ENCODE measurements at places on chromosomes 7 and 10.

DNA sequence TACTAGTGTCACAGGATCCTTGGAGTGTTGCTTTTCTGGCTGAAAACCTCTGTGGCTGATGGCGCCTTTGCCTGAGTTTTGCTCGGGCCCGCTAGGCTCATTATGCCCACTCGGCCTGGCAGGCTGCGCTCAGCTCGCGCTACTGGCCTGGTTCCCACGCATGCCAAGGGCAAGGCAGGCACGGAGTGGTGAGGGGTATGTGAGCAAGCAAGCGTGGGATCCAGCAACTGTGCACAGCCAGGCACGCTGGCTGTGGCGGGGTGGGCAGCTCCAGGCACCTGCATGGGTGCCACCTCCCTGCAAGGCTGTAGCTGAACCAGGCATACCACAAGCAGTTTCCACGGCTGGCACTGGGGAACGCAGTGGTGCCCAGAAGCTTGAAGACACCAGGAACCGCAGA lies 562.6 kb downstream of the GRM8 start:
- no peak for DNase-seq

DNA sequence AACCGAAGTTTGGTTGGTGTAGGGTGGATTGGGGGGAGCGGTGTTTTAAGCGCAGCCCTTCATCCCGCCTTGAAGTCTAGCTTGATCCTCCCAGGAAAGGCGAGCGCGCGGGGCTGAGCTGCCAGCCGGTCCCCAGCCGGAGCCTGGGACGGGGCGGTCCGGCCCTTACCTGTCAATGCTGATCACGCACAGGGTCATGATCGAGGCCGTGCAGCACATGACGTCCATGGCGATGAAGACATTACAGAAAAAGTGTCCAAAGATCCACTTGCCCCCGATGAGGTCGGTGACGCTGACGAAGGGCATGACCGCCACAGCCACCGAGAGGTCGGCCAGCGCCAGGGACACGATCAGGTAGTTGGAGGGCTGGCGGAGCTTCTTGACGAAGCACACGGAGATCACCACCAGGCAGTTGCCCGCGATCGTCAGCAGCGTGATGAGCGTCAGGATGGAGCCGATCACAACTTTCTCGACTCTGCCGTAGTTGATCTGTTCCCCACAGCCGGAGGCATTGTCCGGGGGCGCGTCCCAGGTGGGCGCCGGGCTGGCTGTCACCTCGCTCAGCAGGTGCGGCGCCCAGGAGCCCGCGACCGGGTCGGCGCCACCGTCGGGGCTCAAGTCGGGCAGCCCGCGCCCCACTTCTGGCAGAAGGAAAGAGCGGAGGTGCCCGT lies 740 bp downstream of the HTR7 start:
- no peak for DNase-seq

- no peak for DNase-seq
Observed at GRCh38 chr10:105986486-105986885, 1178.0 kb downstream of the SORCS1 start.

GRCh38 chr10:126972635-126973414 lies 67.6 kb downstream of the DOCK1 start:
- no peak for DNase-seq

DNA sequence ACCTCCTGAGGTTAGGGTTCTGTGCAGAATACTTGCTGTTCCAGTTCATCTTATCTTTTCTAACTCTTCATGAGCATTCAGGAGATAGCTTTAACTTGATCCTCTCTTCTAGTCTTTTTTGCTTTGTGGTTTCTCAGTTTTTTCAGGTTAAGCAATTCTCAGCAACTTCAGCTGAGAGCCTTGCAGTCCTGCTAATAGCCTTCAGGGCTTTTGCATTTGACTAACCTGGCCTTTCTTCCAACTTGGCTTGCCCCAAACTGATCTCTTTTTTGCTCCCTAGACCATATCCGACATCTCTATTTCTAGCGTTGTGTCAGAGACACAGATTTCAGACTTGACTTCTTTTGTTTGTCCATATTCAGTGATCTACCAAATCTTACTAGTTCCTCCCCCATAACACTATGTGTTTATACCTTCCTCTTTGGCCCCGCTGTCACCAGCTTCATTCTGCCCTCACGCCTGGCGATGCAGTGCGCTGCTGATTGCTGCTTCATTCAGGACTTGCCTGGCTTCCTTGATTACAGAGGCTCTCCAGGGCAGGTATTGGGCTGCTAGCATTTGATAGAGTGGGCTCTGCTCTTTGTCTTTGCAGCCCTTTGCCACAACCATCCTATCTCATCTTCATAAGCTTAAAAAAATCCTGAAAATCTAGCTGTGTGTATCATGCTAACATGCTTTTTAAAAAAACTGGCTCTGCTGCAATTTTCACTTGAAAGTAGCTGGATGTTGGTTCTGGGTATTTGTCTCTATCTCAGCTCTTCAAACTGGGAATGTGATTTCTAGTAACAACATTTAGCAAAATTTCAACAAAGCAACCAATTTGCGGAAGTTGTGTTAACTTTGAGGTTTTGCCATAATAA lies 9.6 kb downstream of the CUL1 start:
- DNase-seq = no peak

- DNase-seq = no peak
Observed at GRCh38 chr7:29458933-29459332, 104.7 kb upstream of the PRR15 start.

- DNase-seq = no peak
Observed at GRCh38 chr10:78808286-78808685, 260.5 kb upstream of the ZMIZ1 start.

GRCh38 chr10:5583525-5584175 lies 58.9 kb downstream of the CALML3 start:
- DNase-seq = no peak

DNA sequence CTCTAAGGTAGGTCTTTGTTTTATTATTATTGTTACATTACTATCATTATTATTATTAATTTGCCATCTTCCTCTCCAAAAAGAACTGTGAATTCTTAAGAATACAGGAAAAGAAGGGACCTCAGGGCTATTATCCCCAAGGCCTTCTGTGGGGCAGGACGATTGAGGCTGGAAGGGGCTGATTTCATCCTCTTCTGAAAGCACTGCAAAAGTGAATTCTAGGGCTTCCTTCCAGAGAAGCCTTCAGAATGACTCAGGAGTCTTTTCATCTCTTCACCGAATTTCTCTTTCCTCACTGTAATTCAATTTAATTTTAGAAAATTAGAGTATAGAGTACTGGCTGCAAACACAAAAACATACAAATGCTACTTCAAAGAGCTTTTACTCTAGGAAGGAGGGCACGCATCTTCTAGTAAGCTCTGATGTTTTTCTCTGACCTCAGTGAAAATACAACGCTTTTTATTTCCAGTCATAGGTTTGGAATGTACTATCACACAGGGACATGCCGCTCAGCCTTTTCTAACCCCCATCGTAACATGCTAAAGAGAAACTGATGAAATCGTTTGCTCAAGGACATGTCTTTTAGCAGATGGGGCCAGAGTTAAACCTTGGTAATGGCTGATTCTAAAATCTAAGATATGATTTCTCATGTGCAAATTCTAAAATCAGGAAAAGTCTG lies 280.2 kb upstream of the PITRM1 start:
- DNase-seq = no peak

- no peak for DNase-seq
Observed at GRCh38 chr7:107659666-107660065, 962 bp upstream of the SLC26A4 start.

GRCh38 chr7:7639847-7640220 lies 718 bp upstream of the UMAD1 start:
- no peak for DNase-seq

GRCh38 chr10:110488940-110489339 lies 8.8 kb upstream of the DUSP5 start:
- DNase-seq = no peak

DNA sequence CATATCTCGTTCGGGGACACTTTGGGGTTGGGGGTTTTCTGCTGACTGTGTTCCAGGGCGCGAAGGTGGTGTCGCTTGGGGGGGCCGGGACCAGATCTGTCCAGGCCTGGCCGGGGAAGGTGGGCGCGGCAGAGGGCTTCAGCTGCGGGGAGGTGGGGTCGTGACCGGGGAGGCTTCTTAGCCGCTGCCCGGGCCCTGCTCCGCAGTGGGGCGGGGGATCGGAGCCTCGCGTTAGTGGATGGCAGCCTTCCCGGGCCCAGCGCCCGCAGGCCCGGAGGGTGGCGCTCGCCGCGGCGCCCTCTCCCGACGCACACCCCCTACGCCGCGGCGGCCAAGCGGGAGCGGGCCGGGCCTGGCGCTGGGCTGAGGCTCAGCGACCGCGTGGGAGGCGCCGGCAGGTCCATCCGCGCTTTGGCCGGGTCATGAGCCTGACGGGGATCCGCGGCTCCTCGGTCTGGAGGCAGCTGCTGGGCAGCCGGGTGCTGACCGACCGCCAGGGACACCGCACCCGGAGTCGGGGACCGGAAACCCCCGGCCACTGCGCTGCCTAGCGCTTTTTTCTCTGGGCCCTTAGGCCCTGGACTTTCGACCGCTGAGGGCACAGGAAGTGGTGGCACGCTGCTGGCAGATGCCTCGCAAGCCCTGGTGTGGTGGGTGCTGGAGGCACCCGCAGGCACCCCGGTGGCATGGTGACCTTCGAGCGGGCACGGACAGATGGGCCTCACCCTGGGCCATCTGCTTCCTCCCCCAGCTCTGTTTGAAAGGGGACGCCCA lies 1.2 kb downstream of the AGAP3 start:
- DNase-seq = no peak

DNA sequence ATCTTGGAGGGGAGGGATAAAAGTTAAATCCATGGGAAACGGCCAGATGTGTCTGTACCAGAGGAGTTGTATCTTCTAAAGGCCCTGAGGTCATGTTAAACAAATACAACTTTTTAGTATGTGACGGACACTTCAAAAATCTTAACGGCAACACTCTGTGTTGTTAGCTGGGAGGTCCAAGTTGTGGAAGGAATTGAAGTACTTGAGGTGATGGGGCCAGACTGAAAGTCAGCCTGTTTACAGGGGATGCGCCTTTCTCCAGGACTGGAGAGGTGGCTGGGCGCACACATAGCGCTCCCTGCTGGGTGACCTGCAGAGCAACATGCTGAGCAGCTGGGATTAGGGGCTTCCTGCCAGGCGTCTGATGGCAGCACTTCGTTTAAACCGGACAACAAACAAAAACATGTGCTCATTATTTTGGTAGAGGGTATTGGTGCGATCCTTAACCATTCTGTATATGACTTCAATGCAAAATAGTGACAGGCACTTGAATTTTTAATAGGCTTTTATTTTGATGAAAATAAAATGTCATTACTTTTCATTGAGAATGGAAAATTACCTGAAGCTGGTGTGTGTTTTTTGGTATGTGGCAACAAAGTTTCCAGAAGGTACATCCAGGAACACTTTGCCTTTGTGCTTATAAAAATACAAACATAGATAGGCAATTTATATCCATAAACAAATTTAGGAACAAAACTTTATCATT lies 198.2 kb downstream of the MLLT10 start:
- DNase-seq = no peak

DNA sequence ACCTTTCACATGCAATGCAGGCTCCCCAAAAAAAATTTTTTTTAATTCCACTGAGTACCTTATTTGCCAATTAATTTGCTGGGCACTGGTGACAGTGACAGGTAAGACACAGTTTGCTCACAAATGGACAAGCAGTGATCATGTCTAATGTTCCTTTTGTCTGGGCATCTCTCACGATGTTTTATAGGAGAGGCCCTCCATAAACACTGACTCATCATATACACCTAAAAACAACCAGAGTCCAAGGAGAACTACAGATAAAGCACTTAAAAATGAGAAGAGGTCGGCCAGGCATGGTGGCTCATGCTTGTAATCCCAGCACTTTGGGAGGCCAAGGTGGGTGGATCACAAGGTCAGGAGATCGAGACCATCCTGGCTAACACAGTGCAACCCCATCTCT lies 105.1 kb downstream of the ATE1 start:
- no peak for DNase-seq

DNA sequence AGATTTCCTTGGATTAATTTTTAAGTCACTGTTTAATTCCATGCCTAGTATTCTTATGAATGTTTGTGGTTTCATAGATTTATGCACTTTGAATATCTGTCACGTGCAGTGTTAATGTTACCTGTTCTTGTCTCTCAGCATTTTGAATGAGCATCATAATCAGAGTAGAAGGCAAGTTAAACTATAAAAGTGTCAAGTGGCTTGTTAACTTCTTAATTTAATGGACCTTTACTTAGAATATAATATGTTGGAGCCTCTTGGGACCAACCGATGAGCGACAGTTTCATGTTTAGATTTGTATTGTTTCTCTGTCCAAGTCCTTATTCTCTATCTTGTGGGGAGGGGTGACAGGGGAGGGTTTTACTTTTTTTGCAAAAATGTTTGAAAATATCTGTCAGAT lies 50.6 kb upstream of the MTURN start:
- DNase-seq = no peak

All from CD8-positive, alpha-beta T cell (primary cell).